Activated CD4-positive, alpha-beta memory T cell treated with anti-CD3 and anti-CD28 coated beads, Interleukin-2, amount 10 ng/mL, durations not matched to agents 7 days and 5 days (primary cell): ENCODE measurements at places on chromosomes 4 and X.

GRCh38 chrX:111098874-111099273, 2.9 kb downstream of the PAK3 start:
- H3K27me3 ChIP-seq = peaks cover 12% of the 10 kb centered on the region
- H3K4me1 ChIP-seq = peaks cover 31% of the 10 kb centered on the region
- DNase-seq = peak; percentile 71
- H3K36me3 ChIP-seq = no peaks in the 10 kb centered on the region

- no peaks in the 10 kb centered on the region for H3K36me3 ChIP-seq
- peaks cover 12% of the 10 kb centered on the region for H3K27me3 ChIP-seq
- H3K4me1 ChIP-seq = peaks cover 38% of the 10 kb centered on the region
- no peak for DNase-seq
- H3K27ac ChIP-seq = no peak overlapping the region
- H3K4me3 ChIP-seq = no peak overlapping the region
These were observed 195.9 kb downstream of the MGST2 start for GRCh38 chr4:139861471-139861870.

GRCh38 chr4:58636381-58636780, 1526.2 kb upstream of the IGFBP7 start:
- H3K4me3 ChIP-seq = no peak overlapping the region
- no peak overlapping the region for H3K27ac ChIP-seq
- H3K27me3 ChIP-seq = no peaks in the 10 kb centered on the region
- H3K4me1 ChIP-seq = no peaks in the 10 kb centered on the region

DNA sequence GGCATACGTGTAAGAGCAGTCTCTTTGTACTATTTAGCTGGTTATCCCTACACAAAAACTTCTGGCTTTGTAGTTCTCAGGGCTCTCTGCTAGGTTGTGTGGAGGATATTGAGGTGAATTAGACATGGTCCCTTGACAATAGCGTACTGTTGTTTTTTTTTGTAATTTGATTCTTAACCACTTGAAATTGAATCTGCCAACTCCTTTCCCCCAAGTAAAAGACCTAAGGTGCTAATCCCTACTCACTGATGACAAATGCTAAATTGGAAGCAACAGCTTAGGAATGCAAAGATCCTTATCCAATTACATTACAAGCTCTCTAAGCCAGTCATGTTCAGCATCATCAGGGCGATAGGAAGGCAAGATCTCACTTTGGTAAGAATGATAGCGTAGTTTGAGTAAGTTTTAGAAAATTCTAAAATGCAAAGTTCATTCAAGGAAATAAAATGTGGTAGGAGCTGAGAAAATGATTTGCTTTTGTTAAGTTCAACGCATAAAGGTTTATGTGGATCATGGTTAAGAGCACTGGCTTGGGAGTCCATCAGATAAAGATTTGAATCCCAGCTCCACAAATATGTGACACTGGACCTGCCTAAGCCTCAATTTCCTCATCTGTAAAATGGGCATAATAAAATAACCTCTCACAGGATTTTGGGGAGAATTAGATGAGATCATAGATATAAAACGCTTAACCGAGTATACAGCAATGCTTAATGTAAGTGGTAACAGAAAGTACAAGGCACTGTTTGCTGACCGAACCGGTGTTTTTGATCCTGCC, 39.3 kb downstream of the DOCK11 start:
- H3K27ac ChIP-seq = peak overlapping the region; percentile 92
- H3K36me3 ChIP-seq = peaks cover 21% of the 10 kb centered on the region
- H3K4me3 ChIP-seq = peak overlapping the region; percentile 25
- no peaks in the 10 kb centered on the region for H3K27me3 ChIP-seq
- H3K4me1 ChIP-seq = peaks cover 74% of the 10 kb centered on the region

GRCh38 chr4:43112139-43112538, 219.6 kb downstream of the GRXCR1 start:
- no peaks in the 10 kb centered on the region for H3K27me3 ChIP-seq
- no peak overlapping the region for H3K4me3 ChIP-seq
- H3K36me3 ChIP-seq = no peaks in the 10 kb centered on the region
- no peak for DNase-seq
- no peak overlapping the region for H3K27ac ChIP-seq
- H3K4me1 ChIP-seq = no peaks in the 10 kb centered on the region

GRCh38 chr4:57182132-57182874, 72.1 kb upstream of the IGFBP7 start:
- H3K27me3 ChIP-seq = peaks cover 2% of the 10 kb centered on the region
- DNase-seq = no peak
- H3K27ac ChIP-seq = no peak overlapping the region
- no peaks in the 10 kb centered on the region for H3K36me3 ChIP-seq
- no peak overlapping the region for H3K4me3 ChIP-seq

- no peak overlapping the region for H3K4me3 ChIP-seq
These were observed 60.7 kb upstream of the PLAC1 start for GRCh38 chrX:134718966-134719317.

DNA sequence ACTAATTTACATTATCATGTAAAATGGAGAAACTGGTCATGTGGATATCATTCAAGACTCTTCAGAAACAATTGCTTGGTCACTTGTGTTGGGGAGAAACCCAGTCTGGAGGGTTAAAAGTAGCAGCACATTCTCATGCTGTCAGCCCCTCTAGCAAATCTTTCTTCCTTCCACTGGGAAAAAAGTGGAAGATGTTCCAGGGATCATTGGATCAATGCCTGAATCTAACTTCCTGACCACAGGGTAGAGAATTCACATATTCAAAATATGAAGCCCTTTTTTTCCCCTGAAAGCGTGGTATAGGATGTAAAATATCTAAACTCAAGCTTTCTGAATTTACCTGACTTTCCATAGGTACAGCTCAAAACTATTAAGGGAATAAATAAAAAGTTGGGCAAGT, 98.0 kb downstream of the CXCL13 start:
- H3K27ac ChIP-seq = no peak overlapping the region
- H3K4me3 ChIP-seq = no peak overlapping the region
- H3K27me3 ChIP-seq = peaks cover 14% of the 10 kb centered on the region
- H3K36me3 ChIP-seq = no peaks in the 10 kb centered on the region

- peaks cover 1% of the 10 kb centered on the region for H3K27me3 ChIP-seq
- H3K4me3 ChIP-seq = no peak overlapping the region
- H3K36me3 ChIP-seq = no peaks in the 10 kb centered on the region
- H3K4me1 ChIP-seq = no peaks in the 10 kb centered on the region
- no peak overlapping the region for H3K27ac ChIP-seq
- DNase-seq = peak; percentile 18
These were observed 48.3 kb upstream of the HPGDS start for GRCh38 chr4:94390804-94391410.

DNA sequence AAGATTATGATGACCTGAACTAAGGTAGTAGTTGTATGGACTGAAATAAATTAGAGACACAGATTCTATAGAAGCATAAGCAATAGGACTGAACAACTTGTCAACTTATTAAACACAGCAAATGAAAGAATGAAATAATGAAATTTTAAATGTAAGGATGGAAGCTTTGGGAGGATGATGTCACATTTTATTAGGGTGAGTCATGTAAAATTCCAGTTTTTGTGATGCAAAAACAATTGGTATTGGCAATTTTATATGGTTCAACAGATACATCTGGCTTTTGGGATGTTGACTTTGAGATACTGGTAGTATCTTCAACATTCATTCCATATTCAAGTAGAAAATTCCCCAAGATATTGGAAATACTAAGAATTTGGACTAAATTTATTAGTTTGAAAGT, 72.7 kb upstream of the IL15 start:
- no peak overlapping the region for H3K27ac ChIP-seq
- no peaks in the 10 kb centered on the region for H3K4me1 ChIP-seq
- peaks cover 6% of the 10 kb centered on the region for H3K27me3 ChIP-seq

GRCh38 chr4:83926950-83927349, 391.0 kb downstream of the GPAT3 start:
- DNase-seq = no peak
- H3K4me3 ChIP-seq = no peak overlapping the region
- no peaks in the 10 kb centered on the region for H3K36me3 ChIP-seq

- no peaks in the 10 kb centered on the region for H3K4me1 ChIP-seq
- no peaks in the 10 kb centered on the region for H3K27me3 ChIP-seq
- no peak overlapping the region for H3K27ac ChIP-seq
- DNase-seq = no peak
- H3K4me3 ChIP-seq = no peak overlapping the region
- no peaks in the 10 kb centered on the region for H3K36me3 ChIP-seq
These were observed 71.5 kb upstream of the VEGFC start for GRCh38 chr4:176864238-176864637.

- DNase-seq = no peak
- no peak overlapping the region for H3K4me3 ChIP-seq
These were observed 125.1 kb upstream of the FRMPD4 start for GRCh38 chrX:12013211-12013618.

DNA sequence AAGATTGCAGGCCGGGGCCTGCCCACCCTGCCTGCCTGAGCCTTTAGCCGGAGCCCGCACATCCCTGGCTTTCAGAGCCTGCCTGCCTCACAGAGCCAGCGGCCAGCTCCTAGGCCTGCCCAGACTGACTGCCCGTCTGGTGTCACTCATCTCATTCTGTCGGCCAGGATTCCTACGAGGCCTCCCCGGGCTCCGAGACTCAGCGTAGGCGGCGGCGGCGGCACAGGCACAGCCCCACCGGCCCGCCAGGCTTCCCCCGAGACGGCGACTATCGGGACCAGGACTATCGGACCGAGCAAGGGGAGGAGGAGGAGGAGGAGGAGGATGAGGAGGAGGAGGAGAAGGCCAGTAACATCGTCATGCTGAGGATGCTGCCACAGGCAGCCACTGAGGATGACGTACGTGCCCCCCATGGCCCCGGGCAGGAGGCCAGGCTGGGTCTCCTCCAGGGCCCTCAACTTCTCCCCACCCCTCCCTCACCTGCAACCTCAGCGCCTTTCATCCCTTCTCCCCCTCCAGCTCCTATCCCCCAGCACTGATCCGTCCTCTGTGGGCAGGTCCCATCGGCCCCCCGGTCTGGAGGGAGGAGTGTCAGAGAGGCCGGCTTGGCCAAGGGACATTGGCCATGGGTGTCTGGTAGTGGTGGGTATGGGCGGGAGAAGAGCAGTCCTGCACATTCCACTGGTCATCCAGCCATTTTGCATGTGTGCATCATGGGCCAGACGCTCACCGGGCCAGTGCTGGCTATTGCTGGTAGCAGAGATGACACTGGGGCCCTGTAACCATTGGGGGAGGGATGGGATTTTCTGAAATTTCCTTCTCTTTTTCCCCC, 22.6 kb upstream of the UBA1 start:
- H3K27me3 ChIP-seq = no peaks in the 10 kb centered on the region
- DNase-seq = no peak
- peaks cover 27% of the 10 kb centered on the region for H3K36me3 ChIP-seq
- H3K4me3 ChIP-seq = no peak overlapping the region
- H3K4me1 ChIP-seq = no peaks in the 10 kb centered on the region

DNA sequence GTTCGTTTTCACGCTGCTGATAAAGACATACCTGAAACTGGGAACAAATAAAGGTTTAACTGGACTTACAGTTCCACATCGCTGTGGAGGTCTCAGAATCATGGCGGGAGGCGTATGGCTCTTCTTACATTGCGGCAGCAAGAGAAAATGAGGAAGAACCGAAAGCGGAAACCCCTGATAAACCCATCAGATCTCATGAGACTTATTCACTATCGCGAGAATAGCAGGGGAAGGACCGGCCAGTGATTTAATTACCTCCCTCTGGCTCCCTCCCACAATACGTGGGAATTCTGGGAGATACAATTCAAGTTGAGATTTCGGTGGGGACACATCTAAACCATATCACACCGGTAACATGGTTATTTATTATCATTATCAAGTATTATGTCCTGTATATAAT, 2204.5 kb downstream of the ARAP2 start:
- H3K4me1 ChIP-seq = no peaks in the 10 kb centered on the region
- H3K27ac ChIP-seq = no peak overlapping the region
- no peak for DNase-seq

GRCh38 chrX:51520393-51520792, 24.0 kb upstream of the NUDT11 start:
- DNase-seq = no peak
- H3K27me3 ChIP-seq = peaks cover under 1% of the 10 kb centered on the region
- no peak overlapping the region for H3K27ac ChIP-seq
- no peaks in the 10 kb centered on the region for H3K4me1 ChIP-seq
- no peak overlapping the region for H3K4me3 ChIP-seq
- H3K36me3 ChIP-seq = no peaks in the 10 kb centered on the region

DNA sequence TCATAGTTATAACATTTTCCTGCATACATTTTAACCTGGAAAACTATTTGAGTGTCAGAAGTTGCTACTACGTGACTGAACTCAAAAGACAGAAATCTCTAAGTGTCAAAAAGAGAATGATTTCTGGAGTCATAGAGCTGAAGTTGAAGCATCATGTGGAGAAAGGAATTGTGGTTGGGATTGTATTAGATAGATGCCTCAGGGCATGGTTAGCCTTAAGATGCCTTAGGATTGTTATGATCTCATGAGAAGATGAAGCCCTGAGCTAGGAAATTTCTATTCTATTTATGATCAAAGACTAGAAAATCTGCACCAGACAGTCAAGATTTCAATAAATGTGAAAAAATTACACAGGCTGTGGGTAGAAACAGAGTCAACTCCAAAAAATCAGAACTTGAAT, 20.2 kb downstream of the EPGN start:
- no peak for DNase-seq
- H3K4me3 ChIP-seq = no peak overlapping the region
- no peaks in the 10 kb centered on the region for H3K36me3 ChIP-seq
- H3K27ac ChIP-seq = no peak overlapping the region

DNA sequence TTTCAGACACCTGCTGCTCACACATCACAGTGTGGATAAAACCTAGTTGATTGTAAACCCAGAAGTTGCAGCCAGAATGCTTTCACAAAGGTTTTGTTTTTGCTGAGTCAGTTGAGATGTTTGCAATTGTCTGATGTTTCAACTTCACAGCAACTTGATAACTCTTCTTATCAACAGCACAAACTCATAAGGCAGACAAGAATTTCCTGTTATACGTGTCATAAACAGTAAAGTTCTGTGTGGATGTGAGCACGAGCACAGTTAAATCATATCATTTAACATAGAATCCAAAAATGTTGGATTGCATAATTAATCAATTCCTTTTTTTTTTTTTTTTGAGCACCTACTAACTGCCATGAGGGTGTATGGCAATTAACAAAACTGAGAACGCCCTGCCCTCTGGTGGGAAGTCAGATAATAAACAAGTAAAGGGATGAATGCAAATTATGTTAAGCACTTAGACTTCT, 512.2 kb downstream of the PDHA2 start:
- H3K4me1 ChIP-seq = no peaks in the 10 kb centered on the region
- H3K27ac ChIP-seq = no peak overlapping the region
- no peaks in the 10 kb centered on the region for H3K36me3 ChIP-seq
- DNase-seq = no peak

- peaks cover 47% of the 10 kb centered on the region for H3K4me1 ChIP-seq
- no peak for DNase-seq
- H3K27me3 ChIP-seq = no peaks in the 10 kb centered on the region
- peaks cover 17% of the 10 kb centered on the region for H3K36me3 ChIP-seq
- peak overlapping the region; percentile 90 for H3K27ac ChIP-seq
- peak overlapping the region; percentile 93 for H3K4me3 ChIP-seq
These were observed 1.2 kb upstream of the TAPT1 start for GRCh38 chr4:16227462-16227868.

DNA sequence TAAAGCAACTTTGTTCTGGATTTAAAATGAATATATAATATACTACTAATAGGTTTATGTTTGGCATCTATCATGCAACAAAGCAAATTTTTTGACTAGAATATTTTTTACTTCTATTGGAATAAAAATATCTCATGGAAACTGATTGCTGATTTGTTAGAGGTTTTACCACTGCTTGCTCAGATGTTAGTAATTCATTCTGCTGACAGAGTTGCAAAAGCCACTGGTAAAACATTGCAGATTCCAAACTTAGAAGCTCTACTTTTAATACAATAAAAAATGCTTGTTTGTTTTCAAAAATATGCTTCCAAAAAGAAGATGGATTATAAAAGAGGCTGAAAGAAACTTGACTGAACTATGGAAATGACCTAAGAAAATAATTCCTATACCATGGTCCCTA, 795.2 kb downstream of the PCDH18 start:
- H3K4me3 ChIP-seq = no peak overlapping the region
- H3K27ac ChIP-seq = no peak overlapping the region
- H3K4me1 ChIP-seq = no peaks in the 10 kb centered on the region
- no peak for DNase-seq
- no peaks in the 10 kb centered on the region for H3K27me3 ChIP-seq
